Esophagus squamous epithelium (tissue), 5 donors: ENCODE measurements at places on chromosomes 1 and 21. TPM values are rescaled to one million over a fixed set of nuclear protein-coding genes. Genes with fewer than 3 reads are reported as not detected.
A peak's percentile ranks its signal among the peaks of the same experiment; 100 is the strongest.

GRCh38 chr1:161998811-161999210, 24.9 kb downstream of the OLFML2B start:
- no peaks in the 10 kb centered on the region for H3K27me3 ChIP-seq
- no peaks in the 10 kb centered on the region for H3K36me3 ChIP-seq
- H3K4me3 ChIP-seq: no peak overlapping the region
- no peaks in the 10 kb centered on the region for H3K4me1 ChIP-seq
- DNase-seq: no peak
- no peak overlapping the region for H3K27ac ChIP-seq

DNA sequence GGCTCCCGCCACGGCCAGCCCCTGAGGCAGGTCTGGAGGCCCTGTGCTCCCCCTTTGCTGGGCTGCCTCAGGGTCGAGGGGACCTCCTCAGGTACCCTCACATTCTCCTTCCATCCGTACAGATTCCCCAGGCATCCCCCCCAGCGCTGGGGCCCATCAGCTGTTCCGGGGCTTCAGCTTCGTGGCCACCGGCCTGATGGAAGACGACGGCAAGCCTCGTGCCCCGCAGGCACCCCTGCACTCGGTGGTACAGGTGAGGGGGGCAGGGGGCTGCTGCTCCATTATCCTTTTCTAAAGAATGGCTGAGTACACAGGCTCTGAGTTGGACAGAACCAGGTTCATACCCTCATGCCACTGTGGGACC, 29.1 kb downstream of the RPS6KA1 start:
- no peak overlapping the region for H3K27ac ChIP-seq
- DNase-seq: no peak
- H3K27me3 ChIP-seq: no peaks in the 10 kb centered on the region
- peaks cover 5% of the 10 kb centered on the region for H3K36me3 ChIP-seq
- no peaks in the 10 kb centered on the region for H3K4me1 ChIP-seq

- H3K27me3 ChIP-seq: no peaks in the 10 kb centered on the region
- no peak overlapping the region for H3K4me3 ChIP-seq
- no peak for DNase-seq
- H3K4me1 ChIP-seq: peaks cover 8% of the 10 kb centered on the region
- H3K27ac ChIP-seq: peak overlapping the region; percentile 36
- H3K36me3 ChIP-seq: no peaks in the 10 kb centered on the region
These were observed 60.0 kb upstream of the ROR1 start for GRCh38 chr1:63713627-63714481.

NUP210L gene
- total RNA-seq: not detected

CD5L gene
- total RNA-seq: not detected
